ENCODE measurements at places on chromosomes 2 and 18.

GRCh38 chr2:237650455-237650850, 23.1 kb downstream of the LRRFIP1 start:
- DNase-seq, result no peak

DNA sequence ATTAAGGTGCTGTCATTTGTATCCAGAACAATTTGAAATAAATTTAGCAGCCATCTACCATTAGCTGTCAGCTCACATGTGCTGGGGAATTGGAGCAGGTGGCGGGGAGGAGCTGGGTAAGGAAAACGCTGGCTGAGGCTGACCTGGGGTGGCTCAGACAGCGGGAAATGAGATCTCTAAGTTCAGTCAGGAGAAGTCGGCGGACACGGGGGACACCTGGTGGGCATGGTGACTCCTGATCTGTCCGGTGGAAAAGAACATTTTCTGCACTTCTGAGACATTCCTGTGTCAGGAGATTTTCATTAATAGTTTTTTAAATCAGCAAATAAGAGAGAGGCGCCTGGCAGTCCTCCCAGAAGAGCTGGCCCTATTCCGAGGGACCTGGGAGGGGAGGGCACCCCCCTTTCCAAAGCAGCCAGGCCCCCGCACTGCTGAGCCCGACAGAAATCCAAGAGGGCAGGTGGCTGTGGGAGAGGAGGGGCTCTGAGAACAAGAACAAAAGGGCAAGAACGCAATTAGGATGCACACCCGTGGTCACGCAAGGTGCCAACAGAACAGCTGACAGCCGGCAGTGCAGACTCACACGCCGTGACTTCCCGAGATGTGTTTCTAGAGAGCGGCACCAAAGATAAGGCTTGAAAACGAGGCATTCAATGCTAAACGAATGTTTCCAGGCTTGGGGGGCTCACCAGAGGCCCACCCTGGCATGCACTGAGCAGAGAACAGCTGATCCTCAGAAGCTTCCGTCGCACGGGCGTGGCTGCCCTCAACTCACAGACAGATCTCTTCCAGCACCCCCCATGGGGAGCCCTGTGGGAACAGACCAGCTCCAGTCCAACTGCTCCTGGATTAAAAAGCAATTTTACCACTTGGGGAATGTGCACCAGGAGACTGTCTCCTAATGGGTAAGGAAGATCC, 26.4 kb downstream of the SLC66A2 start:
- DNase-seq, result peak; percentile 88

- DNase-seq, result peak; percentile 40
Observed at GRCh38 chr18:12658426-12659138, 675 bp upstream of the SPIRE1 start.

DNA sequence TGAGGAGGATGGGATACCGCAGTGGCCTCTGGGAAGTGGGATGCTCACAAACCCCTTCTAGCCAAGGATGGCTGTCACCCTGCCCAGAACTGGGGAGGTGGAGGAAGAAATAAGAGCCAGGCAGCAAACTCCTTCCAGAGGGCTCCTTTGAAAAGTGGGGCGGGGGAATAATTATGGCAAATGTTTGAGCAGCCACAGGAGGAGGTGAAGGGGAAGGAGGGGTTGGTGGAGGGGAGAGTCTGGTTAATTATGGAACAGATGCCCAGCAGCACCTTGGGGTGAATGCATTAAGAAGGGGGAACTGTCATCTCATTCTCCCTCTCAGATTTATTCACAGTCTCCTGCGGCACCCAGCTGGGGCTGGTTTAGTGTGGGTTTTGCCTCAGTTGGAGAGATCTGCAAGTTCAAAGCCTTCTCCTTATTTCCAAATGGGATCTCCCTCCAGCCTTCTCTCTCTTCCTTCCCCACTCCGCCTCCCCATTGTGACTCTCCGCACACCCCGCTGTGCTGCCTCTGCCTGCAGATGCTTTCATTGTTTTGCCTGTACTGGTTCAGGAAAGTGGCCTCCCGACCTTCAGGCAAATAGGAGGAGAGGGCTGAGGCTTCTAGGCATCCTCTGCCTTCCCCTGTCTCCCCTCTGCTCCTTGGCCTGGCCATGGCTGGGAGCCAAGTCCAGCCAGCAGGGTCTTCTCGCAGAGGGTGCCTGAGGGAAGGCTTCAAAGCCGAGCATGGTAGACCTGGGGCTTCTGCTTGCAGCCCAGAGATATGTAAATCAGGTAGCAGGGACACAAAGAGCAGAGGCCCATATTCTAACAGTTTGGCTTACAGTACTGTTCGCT, 457.2 kb upstream of the MEX3C start:
- DNase-seq, result no peak

DNA sequence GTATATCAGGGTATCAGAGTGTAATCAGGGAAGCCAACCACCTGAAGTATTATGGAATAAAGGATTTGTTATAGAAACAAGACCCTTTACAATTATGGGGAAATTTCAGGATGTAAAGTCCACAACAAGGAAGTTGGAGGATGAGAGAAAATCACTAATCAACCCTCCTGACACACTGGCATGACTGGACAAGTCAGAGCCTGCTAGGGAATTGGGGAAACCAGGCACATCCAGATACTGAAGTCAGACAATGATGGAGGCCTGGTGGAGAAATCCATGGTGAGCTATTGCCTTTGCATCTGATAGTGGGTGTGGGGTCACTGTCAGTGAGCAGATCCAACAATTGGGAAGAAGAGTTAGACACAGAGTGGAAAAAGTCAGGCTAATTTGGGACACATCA, 158.8 kb upstream of the FBXO11 start:
- DNase-seq, result no peak

DNA sequence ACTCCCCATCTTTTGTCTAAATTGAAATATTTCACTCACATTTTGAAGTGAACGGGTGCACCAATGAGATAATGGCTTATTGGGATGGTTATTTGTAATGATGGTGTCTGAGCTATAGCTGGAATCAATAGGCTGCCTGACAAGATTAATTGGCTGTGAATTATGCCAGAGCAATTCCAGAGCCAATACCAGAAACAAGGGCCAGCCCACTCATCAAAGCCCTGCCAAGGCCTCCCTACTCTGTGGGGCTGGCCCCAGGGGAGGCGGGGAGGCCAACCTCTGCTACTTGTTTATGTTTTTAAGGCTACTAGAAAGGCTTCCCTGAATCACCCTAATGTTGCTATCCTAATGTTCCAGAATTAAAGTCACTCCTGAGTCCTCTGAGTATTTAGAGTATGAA, 29.1 kb upstream of the NEMP2 start:
- no peak for DNase-seq

DNA sequence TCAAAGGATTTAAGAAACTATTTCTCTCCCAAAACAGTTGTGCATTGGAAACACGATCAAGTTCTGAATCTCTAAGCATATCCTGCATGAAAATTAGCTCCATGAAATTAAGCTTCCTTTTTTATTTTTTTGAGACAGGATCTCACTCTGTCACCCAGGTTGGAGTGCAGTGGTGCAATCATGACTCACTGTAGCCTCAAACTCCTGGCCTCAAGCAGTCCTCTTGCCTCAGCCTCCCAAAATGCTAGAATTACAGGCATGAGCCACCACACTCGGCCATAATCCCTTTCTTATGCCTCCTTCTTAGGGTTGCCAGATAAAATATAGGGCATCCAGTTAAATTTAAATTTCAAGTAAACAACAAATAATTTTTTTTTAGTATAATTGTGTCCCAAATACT, 124.4 kb downstream of the ARL4C start:
- DNase-seq, result no peak

DNA sequence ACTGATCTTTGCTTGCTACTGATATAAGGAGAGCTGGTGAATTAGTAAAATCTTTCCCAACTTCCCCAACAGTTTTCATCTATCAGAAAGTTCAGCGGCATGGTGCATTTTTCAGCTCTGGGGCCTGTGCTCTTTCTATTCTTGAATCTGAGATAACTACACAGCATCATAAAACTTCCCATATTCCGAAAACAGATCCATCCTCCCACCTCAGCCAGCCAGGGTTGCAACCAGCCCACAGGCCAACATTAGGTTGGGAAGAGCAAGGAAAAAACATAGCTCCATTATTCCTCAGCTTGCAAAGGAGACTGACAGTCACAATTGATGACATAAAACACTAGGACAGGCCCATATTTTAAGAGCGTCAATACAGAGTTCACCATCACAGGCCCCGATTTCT, 297.2 kb downstream of the SETBP1 start:
- no peak for DNase-seq

- no peak for DNase-seq
Observed at GRCh38 chr2:85971366-85971765, 82.6 kb upstream of the ST3GAL5 start.

DNA sequence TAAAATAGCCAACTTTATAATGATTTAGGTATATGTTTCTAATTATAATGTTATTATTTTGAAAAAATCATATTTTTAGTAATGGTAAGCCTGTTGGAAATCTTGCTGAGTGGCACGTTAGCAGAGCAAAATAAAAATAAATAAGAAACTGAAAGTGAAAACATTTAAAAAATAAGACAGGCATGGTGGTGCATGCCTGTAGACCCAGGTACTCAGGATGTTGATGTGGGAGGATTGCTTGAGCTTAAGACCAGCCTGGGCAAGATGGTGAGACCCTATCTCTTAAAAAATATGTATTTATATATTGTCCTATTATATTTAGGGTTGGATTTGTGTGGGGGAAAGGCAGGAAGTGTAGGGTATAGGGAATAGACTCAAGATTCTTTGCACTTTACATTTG, 15.8 kb upstream of the ANKRD12 start:
- no peak for DNase-seq

DNA sequence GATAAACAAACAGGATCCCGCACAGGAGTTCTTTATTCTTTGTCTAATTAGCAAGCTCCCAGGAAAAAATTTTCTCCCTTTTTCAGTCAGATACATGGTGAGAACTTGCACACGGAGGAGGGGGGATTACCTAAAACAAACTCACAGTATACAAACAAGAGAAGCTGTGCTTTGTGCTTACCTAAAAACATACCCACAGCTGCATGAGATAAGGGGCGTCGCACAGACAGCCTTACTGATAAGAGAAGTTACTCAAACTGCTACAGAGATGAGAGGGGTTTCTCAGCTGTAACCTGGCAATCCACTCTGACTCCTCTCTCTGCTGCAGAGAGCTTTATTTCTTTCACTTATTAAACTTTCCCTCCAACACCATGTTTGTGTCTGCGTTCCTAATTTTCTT, 32.9 kb upstream of the ST3GAL5 start:
- no peak for DNase-seq

- DNase-seq, result peak; percentile 4
Observed at GRCh38 chr2:170191166-170191866, 13.4 kb downstream of the MYO3B start.

DNA sequence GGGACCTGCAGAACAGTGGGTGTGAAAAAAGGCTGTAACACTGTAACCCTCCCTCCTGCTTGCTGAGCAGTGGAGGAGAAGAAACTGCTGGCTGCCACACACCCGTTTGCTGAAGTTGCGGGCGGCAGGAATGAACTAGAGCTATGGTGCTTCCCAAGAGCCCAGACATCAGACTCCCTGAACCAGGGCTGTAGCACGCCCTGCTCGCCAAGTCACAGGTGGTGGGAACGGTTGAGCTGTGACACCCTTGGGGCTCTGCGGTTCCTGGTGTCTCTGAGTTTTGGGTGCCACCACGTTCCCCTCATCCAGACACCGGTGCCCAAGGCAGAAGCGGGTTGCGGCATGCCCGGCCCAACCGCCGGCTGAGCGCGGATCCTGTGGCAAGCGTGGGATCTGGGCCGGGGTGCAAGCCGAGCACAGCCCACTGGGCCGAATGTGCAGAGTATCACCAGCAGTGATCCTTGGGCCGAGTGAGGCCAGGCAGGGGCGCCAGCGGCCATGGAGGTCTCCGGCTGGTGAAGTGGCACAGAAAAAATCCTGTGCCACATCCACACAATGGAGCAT, 15.0 kb upstream of the ADI1 start:
- DNase-seq, result no peak

- DNase-seq, result peak; percentile 50
Observed at GRCh38 chr2:219441451-219442255, 7.0 kb downstream of the SPEG start.

Measured in NCI-H1105 (cell line).